ENCODE measurements at places on chromosomes 16 and 17.

- peak; percentile 61 for DNase-seq
These were observed at the start of gene DUS1L for GRCh38 chr17:82065638-82066303. Gene DUS1L (minus strand): TSS chr17:82065804. CDS start chr17:82065059, 745 bp downstream.

DNA sequence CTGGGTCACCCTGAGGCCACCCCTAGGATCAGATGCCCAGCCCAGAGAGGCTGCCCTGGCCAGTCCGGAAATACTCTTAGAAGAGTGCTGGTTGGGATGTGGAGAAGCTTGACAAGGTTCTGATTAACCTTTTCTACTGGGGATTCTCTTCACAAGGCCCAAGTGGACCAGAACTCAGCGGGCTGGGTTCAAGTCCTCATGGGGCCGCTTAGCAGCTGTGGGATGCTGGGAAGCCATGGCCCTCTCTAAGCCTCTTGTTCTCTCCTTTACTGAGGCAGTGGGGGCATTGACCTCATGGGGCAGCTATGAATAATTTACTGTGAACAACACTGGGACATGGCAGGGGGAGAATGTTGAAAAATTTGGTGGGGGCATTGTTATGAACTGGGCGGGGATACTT is 92.8 kb downstream of the CYLD start:
- no peak for DNase-seq

DNA sequence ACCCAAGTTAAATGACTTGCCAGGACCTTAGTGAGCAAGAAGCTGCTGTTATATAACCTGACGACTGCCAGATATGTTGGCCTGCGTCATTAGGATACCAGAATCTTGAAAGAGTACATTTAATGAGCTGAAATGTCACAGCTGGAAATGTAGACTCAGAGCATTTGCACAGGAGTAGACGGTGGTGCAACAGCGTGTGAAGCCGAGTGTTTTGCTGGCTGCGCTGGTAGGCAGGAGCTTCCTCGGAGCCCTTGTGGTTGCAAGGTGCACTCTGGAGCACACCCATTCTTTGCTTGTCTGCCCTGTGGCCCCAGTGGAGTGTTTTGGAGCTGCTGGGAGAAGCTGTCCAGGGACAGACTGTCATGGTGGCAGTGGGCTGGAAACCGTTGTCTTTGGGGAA is 79.3 kb downstream of the BANP start:
- no peak for DNase-seq

- peak; percentile 98 for DNase-seq
These were observed 258.3 kb downstream of the FOXL1 start for GRCh38 chr16:86836503-86837129.

DNA sequence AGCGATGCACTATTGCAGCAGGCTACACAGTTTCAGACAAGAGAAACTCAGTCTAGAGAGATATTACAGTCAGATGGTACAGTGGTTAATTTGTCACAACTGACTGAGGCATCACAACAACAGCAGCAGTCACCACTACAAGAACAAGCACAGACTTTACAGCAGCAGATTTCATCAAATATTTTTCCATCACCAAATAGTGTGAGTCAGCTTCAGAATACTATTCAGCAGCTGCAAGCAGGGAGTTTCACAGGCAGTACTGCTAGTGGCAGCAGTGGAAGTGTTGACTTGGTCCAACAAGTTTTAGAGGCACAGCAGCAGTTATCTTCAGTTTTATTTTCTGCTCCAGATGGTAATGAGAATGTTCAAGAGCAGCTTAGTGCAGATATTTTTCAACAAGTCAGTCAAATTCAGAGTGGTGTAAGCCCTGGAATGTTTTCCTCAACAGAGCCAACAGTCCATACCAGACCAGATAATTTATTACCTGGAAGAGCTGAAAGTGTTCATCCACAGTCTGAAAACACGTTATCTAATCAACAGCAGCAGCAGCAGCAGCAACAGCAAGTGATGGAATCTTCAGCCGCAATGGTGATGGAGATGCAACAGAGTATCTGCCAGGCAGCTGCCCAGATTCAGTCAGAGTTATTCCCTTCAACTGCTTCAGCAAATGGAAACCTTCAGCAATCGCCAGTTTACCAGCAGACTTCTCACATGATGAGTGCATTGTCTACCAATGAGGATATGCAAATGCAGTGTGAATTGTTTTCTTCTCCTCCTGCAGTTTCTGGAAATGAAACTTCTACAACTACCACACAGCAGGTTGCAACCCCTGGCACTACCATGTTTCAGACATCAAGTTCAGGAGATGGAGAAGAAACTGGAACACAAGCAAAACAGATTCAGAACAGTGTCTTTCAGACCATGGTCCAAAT is 34.1 kb downstream of the NQO1 start:
- no peak for DNase-seq

DNA sequence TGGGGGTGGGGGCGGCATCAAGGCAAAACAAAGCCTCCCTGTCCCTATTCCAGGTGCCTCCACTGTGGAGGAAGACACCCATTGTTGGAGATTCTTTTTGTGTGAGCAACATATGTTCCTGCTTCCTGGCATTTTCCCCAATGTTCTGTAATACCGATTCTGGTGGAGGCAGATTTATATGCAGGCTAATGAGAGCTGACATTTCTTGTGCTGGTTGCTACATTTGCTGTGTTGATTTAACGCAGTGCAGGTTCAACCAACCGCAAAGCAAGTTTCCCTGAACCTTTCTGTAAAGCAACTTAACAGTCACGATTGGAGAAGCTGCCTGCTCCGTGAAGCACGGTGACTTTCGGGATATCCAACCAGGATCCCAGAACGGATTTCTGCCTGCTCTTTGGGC is 260.5 kb downstream of the CBLN1 start:
- peak; percentile 85 for DNase-seq

- DNase-seq, result no peak
These were observed 234.6 kb downstream of the TMEM114 start for GRCh38 chr16:8355675-8356074.

DNA sequence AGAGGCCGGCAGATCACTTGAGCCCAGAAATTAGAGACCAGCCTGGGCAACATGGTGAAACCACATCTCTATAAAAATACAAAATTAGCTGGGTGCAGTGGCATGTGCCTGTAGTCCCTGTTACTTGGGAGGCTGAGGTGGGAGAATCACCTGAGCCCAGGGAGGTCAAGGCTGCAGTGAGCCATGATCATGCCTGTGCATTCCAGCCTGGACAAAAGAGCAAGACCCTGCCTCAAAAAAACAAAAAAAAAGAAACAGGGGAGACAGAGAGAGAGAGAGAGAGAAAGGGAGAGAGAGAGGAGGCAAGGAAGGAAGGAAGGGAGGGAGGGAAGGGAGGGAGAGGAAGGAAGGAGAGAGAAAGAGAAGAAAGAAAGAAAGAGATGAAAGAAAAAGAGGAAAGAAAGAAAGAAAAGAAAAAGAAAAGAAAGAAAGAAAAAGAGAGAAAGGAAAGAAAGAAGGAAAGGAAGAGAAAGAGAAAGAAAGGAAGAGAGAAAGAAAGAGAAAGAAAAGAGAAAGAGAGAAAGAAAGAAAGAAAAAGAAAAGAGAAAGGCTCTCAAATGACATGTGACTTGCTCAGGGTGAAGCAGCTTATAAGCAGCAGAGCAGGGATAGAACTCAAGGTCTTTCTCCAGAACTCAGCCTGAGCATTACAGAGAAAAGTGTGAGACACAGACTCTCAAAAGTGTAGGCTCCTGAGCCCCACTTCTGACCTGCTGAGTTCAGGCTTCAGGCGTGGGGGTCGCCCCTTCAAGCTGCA is 15.5 kb downstream of the CX3CL1 start:
- DNase-seq, result no peak

- no peak for DNase-seq
These were observed 8.7 kb downstream of the NUP88 start for GRCh38 chr17:5410594-5411272.

- DNase-seq, result no peak
These were observed 141.7 kb upstream of the ASIC2 start for GRCh38 chr17:33434841-33435240.

DNA sequence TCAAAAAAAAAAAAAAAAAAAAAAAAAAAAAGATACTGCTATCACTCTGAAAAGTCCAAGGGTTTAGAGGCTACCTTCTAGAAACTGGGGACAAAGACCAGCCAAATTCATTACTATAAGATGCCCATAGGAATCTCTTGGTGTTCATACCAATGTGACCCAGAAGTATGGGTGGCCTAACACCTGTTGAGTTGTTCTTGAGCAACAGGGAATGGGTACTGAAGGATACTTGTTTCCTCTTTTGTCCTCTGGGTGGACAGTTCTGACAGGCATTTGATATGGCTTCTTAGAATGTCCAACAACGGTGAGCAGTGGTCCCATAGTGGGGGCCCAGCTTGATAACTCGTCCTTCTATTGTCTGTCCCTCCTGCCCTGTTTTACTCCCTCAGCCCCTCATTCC is 141.4 kb upstream of the PLEKHM1 start:
- no peak for DNase-seq

- DNase-seq, result no peak
These were observed 576 bp downstream of the ZNF768 start for GRCh38 chr16:30525844-30526136.

DNA sequence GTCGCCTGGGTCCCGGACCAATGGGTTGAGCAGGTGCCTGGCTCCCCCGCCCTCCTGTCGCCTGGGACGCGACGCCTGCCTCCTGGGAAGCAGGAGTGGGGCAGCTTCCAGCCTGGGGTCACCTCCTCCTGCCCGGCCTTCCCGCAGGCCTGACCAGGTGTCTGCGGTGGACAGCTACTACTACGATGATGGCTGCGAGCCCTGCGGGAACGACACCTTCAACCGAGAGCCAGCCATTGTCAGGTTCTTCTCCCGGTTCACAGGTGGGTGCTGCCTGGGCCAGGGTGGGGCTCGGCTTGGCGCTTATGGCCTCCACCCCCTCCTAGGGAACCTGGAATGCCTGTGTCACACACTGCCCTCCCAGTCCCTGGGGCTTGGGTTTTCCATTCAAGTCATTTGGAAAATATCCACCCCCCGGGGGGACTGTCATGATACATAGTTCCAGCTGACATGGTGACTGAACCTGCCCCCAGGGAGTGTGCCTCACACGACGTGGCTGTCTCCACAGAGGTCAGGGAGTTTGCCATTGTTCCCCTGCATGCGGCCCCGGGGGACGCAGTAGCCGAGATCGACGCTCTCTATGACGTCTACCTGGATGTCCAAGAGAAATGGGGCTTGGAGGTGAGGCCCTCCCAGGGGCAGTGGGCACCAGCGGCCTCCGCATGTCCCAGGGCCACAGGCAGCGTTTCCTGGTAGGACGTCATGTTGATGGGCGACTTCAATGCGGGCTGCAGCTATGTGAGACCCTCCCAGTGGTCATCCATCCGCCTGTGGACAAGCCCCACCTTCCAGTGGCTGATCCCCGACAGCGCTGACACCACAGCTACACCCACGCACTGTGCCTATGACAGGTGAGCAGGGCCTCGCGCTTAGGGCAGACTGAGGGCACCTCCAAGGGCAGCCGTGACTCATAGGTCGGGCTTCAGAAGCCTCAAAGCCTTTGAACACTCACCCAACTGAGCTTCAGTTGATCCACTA is 2.3 kb downstream of the DNASE1 start:
- DNase-seq, result no peak

- no peak for DNase-seq
These were observed 5.1 kb upstream of the CD68 start for GRCh38 chr17:7574176-7574953.

GRCh38 chr16:68920349-68920748 is 77.0 kb downstream of the TANGO6 start:
- no peak for DNase-seq

- no peak for DNase-seq
These were observed 989.5 kb upstream of the RBFOX1 start for GRCh38 chr16:6343157-6343556.

DNA sequence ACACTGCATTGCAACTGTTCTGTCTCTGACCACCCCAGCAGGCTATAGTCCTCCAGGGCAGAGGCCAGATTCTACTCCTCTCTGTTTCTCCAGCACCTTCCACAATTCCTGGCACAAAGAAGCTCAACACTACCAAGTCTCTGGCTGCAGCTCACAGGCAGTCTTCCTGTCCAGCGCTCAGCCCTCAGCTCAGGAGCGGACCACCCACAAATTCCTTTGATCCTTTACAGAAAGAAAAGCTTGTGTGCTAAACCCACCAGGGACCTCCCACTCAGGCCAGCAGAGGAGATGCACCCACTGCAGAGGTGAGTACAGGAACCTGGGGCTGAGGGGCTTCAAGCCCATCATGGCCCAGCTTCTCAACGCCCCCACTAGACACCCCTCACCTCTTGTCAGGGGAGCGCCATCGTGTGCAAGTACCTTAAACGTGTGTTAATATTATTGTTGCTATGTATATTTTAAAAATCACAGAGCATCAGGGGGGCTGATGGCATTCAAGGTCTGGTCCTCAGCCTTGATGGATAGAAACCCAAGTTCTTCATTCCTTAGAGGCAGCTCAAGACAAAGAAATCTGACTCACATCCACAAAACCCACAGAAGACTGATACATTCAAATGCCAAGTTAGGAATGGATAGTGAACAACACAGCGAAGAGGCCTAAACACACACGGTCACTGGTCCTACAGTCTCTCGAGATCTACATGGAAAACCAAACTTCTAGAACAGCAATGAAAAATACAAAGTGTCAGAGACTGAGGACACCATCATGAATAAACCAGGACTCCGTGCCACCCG is 8.4 kb downstream of the HSDL1 start:
- no peak for DNase-seq

GRCh38 chr17:44722254-44722653 is 13.8 kb downstream of the DBF4B start:
- no peak for DNase-seq

GRCh38 chr16:4323071-4323844 is 7.4 kb downstream of the GLIS2 start:
- no peak for DNase-seq

DNA sequence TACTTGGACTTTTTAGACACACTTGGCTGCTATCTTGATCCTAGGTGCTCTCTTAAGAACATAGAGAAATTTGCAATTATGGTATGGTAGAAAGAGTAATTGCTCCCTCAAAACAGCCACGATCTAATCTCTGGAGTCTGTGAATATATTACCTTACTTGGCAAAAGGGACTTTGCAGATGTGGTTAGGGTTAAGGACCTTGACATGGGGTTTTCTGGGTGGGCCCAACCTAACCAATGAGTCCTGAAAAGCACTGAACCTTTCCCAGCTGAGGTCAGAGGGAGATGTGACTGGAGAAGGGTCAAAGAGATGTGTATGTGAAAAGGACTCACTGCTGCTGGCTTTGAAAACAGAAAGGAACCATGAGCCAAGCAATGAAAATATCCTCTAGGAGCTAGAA is 26.7 kb upstream of the MED13 start:
- DNase-seq, result no peak

DNA sequence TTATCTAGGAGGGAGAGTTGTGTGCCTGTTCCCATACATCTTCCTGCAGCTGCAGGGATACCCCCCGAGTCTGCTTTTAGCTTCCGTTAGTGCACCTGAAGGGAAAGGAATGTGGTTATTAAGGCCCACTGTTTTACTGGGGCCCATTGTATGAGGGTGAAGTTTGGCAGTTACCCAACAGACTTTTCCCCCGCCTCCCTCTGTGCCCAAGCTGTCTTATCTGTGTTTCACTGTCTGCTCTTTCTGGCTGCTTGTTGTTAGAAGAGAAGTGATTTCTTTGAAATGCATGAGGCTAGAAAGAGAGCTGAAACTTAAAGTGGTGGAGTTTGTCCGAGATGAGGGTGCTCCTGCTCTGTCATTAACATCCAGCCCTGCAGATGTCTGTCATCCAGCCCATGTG is 7.4 kb upstream of the OR1A2 start:
- no peak for DNase-seq
